ENCODE measurements at places on chromosomes 3 and 15.

DNA sequence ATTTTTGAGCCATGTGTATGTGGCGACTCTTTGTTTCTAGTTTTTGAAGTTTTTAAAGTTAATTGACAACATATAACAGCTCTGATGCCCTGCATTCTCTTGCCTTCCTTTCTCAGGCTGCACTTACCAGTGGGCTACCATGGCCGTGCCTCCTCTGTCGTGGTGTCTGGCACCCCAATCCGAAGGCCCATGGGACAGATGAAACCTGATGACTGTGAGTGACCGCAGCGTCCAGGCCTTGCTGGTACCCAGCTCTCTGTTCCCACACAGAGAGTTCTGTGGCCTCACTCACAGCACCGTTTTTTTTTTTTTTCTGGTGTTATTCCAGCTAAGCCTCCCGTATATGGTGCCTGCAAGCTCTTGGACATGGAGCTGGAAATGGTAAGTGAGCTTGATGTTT, 15.1 kb downstream of the FAH start:
- no peak for DNase-seq

DNA sequence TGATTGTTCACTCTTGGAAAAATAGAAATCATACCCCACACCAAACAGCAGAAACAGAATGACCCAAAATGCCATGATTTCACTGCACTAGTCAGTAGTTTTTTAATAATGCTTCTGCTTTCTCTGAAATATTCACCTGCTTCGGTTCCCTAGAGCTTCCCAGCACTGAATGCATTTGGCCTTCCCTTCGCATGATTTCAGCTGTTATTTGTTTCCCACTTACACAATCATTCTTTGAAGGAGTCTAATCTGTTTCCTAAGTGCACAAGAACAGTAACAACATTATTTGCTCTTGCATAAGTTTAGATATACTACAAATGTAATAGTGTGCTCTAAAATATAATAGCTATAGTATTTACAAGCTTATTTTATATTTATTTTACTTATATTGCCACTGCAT, 178.7 kb downstream of the STAC start:
- no peak for DNase-seq

DNA sequence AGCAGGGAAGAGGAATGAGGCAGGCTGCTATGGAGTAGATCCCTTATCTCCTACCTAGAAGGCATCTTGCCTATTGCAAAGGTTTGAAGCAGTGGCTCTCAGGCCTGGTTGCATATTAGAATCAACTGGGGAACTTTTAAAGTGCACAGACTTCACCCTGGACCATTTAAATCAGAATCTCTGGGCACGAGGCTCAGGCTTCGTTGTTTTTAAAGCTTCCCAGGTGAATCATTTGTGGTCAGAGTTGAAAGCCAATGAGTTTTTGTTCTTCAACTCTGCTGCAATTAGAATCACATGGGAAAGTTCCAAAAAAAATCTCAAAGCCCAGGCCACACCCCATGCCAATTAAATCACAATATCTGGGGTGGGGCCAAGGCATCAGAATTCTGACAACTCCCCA, 773.1 kb downstream of the AGBL1 start:
- no peak for DNase-seq

DNA sequence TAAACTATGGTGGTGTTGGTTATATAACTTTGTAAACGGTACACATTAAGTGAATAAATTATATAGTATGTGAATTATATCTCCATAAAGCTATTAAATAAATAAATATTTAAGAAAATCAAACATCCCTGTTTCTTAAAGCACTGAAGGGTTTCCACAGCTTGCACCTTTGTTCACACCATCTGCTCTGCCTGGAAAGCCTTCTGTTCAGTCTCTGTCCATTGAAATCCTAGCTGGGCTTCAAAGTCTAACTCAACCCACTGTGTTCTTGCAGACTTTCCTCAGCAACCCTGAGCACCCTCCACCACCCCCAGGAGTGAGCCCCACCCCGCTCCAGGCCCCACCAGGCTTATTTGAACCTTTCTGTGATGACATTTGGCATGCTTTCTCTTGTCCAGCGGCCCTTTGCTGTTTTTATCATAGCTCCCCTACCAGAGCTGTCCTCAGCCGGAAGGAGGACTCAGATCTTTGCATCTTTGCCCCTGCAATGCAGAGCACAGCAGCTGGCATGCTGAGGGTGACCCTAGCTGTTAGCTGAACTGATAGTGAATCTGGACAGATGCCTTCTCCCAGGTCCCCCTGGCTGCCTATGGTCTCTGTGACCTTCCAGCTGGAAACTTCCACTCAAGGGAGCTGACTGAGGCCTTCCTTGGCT, 105.2 kb downstream of the DAPK2 start:
- no peak for DNase-seq

DNA sequence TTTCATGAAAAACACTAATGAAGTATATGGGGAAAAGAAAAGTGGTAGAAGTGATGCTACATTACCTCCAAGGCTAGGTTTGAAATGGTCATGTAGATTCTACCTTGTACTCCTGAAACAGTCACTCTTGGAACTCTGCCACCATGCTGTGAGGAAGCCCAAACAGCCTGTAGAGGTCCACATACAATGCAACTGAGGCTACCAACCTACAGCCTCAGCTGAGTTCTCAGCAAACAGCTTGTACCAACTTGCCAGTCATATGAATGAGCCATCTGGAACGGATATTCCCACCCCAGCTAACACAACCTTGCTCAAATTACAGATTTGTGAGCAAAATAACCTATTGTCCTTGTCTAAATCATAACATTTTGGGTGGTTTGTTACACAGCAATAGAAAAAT, 193.5 kb downstream of the ULK4 start:
- DNase-seq, result no peak

DNA sequence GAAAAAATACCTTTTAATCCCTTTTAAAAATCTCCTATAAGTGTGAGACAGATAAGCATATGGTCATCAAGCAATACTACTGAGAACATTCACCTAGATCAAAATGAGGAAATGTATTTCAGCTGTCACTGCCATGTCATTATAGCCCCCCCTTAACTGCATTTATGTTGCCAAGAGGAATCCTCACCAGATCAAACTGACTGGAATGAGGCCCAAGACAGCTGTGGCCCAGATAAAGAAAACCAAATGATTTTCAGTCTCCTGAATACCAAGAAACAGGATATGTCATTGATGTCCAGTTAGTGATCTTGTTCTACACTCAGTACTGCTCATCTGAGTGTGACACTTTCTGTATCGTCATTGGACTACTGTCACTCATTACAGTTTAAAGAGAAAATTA, 35.1 kb upstream of the CPB1 start:
- DNase-seq, result no peak

DNA sequence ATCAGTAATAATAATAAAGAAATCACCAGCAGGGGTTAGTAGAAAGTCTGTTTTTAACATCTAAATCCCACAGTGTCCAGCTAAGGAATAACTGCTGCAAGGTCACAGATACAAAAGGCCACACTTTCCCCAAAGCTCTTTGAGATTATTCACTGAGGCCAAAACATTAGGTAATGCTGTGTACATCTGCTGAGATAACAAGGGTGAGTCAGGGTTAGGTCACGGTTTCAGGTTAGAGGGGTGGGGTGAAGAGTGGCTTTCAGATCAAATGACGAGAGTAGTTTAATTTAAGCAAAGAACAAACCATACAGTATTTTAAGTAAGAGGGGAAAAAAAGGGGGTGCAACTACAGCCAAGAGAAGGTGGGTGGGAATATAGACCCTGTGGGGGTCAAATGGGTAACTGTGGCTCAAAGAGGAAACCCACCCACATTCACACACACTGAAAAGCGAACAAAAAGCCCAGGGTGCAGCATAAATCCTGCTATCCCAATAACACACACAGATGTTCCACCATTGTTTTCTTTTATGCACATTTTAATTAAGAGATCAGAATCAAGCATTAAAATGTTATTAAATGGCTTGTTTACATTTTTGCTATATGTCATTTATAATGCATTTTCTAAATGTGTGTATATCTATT, 412.9 kb downstream of the TIGIT start:
- no peak for DNase-seq

DNA sequence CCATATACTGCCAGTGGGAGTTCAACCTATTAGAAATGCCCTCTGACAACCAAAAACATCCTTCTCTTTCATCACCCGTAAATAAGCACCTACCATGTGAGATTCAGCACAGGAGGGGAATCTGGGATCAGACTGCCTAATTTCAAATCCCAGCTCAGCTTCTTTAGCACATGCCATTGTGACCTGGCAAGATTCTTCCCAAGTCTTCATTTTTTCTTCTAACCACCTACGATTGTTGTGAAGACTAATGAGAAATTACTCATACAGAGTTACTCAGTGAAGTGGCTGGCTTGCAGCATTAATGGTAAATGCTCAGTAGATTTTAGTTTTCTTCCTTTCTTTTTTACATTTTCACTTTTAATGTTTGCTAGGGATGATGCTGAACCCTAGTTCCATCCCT, 176.7 kb downstream of the PDZRN3 start:
- no peak for DNase-seq

DNA sequence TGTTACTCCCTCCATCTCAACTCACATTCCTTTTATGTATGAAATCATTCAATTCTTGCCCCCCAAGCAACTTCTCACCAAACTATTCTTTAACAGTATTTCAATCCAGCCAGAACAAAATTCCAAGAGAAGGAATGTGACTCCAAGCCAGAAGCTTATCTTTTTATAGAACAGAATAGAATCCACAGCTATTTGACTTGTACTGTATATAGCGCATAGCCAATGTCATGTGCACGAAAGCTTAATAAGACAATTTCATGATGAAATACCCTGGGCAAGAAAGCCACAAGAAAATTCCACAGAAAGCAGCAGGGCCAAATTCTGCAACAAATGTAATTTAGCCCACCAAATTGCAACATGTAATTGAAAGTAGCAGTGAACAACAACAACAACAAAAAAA, 127.6 kb upstream of the UBE2E2 start:
- DNase-seq, result no peak

GRCh38 chr15:45441686-45442085, 63.3 kb upstream of the GATM start:
- no peak for DNase-seq

- DNase-seq, result no peak
Measured at GRCh38 chr3:113277414-113277813, 66.1 kb downstream of the BOC start.

DNA sequence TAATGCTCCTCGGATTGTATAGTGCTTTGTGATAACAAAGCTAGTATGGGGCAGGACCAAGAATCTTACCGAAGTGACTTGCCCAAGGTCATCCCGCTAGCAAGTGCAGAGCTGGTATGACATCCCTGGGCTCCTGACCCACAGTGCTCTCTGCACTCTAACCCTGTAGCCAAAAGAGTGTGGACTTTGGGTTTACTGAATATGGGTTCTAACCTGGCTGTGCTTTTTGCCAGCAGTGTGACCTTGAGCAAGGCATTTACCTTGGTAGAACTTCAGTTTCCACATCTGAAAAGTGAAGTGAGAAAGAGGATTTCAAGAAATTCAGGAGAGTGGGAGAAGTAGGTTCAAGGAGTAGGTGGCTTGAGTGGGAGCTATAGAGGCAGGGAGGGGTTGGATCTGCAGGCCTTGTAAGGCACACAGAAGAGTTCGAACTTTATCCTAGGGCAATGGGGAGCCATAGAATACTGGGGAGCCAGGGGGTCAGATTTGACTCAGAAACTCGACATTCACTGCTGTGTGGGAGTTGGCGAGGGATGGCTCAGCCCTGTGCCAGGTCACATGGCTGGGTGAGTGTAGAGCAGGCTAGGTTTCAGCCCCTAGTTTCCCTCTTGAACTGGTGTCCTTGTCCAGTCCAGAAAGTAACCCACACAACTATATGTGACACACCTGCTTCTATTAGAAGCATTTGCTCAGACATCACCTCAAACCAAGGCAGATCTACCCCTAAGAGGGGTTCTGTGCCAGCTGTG, 91.9 kb downstream of the RPLP1 start:
- no peak for DNase-seq

GRCh38 chr15:37015451-37015850, 84.9 kb downstream of the MEIS2 start:
- no peak for DNase-seq

DNA sequence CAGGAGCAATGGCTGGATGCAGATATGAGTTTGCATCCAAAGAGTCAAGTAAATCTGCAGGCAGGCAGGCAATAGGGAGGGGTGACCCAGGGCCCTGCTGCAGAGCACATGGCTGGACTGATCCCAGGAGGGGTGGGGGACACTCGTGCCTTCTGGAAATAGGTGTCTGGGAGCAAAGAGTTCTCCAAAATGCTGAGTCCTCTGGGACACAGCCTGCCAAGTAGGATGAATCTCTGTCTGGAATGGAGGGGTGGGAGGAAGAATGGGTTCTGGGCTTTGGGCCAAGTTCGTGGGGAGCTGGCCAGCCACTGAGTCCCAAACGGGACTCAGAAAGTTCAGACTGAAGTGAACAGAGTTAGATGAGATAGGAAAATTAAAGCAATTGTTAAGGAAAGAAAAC, 214.5 kb downstream of the MTHFS start:
- DNase-seq, result no peak

DNA sequence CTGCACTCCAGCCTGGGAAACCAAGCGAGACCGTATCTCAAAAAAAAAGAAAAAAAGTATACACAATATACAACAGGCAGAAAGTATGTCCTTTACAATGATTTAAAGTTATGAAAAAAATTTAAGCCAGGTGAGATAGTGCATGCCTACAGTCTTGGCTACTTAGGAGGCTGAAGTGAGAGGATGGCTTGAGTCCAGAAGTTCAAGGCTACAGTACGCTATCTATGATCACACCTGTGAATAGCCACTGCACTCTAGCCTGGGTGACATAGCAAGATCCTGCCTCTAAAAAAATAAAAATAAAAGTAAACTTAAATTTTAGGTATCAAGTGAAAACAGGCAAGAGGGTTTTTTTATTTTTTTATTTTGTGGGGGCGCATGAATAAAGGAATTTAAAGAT, 3.1 kb upstream of the KNSTRN start:
- DNase-seq, result no peak

DNA sequence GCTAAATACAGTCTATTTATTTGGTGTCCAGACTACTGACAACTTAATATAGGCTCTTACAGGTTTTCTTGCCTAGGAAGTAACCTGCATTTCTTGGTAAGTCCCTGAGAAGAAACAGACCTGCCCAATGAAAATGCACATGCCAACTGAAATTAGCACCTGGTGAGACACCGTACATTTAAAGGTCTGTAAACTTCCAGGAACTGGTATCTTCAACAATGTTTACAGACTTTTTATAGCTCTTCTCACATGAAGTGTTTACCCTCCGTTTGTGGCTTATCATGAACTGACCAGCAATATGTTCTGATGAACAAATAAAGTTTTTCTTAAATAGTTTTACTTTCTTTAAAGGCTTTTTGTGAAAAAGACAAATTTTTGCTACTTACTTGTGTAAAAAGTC, 93.3 kb downstream of the PCCB start:
- peak; percentile 78 for DNase-seq
